Small intestine (tissue), 16 donors: ENCODE measurements at places on chromosomes 4 and X. TPM values are rescaled to one million over a fixed set of nuclear protein-coding genes. Genes with fewer than 3 reads are reported as not detected.

GRCh38 chrX:1535241-1536041 lies 1.5 kb downstream of the P2RY8 start:
- DNase-seq = no peak

DNA sequence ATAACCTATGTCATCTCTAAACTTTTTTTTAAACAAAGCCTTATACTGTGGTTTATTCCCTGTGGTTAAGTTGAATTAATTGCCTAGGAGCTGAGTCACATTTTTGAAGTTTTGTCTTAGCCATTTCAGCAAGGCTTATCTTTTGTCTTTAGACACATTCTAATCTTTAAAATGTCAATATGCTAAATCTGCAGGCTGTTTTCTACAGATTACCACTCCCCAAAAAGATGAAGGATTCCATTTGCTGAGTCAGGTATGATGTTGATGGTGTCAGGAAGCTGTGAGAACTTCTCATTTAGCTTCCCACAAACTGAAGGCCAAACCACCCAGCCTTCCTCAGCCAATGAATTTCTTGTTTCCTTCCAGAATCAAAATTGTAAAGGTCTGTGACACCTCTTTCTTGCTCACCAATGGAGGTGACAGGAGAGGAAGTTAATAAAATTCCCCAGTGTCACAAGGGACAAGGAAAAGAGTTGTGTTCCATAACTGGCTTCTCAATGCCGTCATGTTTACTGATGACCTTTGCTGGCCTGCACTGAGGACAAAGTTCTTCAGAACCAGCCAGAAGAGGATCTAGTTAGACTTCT lies 3.7 kb upstream of the CXCL6 start:
- no peak for DNase-seq

DNA sequence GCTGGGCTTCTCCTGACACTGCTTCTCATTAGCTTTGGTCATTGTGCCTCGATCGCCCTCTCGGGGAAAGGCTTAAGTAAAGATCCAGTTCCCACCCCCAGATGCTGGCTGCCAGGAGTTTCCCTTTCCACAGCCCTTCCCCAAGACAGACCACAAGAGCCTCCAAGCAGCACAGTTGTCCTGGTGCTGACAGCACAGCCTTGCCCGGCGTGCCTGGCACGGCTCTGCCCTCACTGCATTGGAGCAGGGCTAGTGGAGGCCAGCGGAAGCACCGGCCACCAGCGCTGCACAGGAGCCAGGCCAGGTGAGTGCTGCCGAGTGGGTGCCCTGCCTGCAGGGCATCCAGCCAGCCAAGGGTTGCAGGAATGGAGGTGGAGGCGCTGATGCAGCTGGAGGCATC lies 9.7 kb upstream of the MSANTD1 start:
- DNase-seq = no peak

GRCh38 chr4:152294331-152294730 lies 241.6 kb downstream of the FBXW7 start:
- DNase-seq = no peak

GRCh38 chr4:116055857-116056827 lies 942.7 kb upstream of the NDST4 start:
- DNase-seq = no peak

DNA sequence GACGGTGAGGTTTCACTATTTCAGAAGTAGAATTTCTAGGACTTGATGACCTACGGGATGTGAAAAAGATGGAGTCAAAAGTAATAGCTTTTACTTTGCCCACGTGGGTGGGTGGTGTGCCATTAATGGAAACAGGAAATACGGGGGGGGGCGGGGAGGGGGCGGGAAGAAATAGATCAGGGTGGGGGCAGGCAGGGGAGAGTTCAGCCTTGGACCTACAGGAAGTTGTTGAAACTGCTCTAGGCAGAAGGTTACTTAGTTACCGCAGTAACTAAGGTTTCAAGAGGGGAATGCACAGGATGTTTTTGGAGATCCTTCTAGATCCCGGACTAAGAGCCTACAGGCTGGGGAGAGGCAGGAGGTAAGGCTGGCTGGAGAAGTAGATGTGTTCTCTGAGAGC lies 3.6 kb upstream of the FHL1 start:
- no peak for DNase-seq

GRCh38 chr4:3108211-3108610 lies 33.7 kb downstream of the HTT start:
- no peak for DNase-seq

- DNase-seq = no peak
Observed at GRCh38 chrX:124263743-124264142, 68.7 kb upstream of the TEX13D start.

DNA sequence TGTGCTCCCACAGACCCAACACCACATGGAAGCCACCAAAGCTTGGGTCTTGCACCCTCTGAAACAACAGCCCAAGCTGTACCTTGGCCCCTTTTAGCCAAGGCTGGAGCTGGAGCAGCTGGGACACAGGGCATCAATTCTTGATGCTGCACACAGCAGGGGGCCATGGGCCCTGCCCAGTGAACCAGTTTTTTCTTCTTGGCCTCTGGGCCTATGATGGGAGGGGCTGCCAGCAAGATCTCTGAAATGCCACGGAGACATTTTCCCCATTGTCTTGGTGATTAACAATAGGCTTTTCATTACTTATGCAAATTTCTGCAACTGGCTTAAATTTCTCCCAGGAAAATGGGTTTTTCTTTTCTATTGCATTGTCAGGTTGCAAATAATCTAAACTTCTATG lies 49.0 kb downstream of the SPANXA2 start:
- DNase-seq = no peak

DNA sequence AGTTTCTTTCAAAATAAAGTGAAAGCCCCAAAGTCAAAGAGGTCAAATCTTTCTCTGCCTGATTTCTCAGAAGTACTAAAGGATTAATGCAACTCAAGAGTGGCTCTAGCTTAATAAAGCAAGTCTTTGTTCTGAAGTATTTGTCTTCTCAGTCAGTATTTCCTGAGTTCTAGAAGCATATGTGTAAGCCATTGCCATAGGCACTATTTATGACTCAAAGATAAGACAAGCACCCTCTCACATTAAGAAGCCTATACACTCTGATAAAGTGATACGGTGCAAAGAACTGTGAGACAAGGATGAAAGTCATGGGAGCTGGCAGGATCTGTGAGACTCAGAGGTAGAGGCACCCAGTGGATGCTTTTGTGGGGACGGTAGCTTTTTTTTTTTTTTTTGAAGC lies 60.9 kb downstream of the AASDH start:
- no peak for DNase-seq

DNA sequence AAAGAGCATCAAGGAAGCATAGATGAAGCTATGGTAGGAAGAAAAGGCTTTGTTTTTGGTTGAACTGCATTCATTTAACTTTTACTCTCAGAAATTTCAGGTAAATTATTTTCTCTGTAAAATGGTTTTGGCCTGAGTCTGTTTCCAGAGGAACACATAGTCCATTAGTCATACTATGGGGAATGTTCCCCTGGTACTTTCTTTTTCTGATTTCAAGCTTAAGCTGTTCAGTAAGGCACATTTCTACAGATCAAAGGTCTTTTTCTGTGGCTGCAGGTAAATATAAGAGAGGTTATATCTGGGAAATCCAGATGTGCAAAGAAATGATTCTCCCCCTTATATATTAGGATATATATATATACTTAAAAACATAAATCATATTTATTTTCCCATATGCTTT lies 1744.4 kb upstream of the ADGRL3 start:
- DNase-seq = no peak

GRCh38 chrX:68175562-68175961 lies 257.7 kb downstream of the OPHN1 start:
- DNase-seq = no peak

GRCh38 chr4:85756938-85757337 lies 282.0 kb downstream of the ARHGAP24 start:
- peak; percentile 35 for DNase-seq

Gene IL1RAPL1
- not detected for polyA plus RNA-seq

Gene EVC2
- not detected for polyA plus RNA-seq

Gene MAGED1
- polyA plus RNA-seq = 160 TPM

Gene TMSB15C
- not detected for polyA plus RNA-seq

Gene BEX1
- polyA plus RNA-seq = 30.8 TPM

Gene NOX1
- not detected for polyA plus RNA-seq

Gene GSPT2
- polyA plus RNA-seq = 1.1 TPM
